ENCODE measurements at places on chromosomes 7 and 10.

GRCh38 chr7:91266689-91267090 lies 2.5 kb downstream of the FZD1 start:
- no peak for DNase-seq

DNA sequence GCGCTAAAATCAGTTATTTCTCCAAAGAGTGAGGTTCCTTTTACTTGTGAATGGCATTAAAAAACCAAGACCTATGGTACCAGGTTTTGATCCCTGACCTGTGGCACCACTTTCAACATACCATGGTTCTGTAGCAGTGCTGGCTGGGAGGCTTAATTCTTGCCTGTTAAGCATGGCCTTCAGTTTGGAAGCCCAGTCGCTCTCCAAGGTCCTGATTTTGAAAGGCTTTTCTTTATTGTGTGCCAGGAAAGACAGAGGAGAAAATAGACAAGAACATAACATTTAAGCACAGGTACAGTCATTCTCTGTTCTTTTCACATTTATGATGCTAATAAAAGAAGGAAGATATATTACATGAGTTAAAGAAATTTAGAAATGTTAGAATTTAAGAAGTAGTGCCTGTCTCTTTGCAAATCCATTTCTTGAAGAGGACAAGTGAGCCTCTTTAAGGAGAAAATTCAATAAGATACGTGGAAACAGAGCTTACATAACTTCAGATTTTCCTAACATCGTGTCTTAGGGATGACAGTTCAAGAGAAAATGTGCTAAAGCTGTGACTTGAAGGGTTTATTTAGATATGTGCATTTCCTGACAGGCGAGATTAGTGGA lies 357.6 kb downstream of the DPP6 start:
- DNase-seq = peak; percentile 6

- no peak for DNase-seq
Measured at GRCh38 chr10:65765006-65765541, 1160.8 kb upstream of the LRRTM3 start.

- no peak for DNase-seq
Measured at GRCh38 chr7:21771906-21772610, 173.6 kb downstream of the CDCA7L start.

DNA sequence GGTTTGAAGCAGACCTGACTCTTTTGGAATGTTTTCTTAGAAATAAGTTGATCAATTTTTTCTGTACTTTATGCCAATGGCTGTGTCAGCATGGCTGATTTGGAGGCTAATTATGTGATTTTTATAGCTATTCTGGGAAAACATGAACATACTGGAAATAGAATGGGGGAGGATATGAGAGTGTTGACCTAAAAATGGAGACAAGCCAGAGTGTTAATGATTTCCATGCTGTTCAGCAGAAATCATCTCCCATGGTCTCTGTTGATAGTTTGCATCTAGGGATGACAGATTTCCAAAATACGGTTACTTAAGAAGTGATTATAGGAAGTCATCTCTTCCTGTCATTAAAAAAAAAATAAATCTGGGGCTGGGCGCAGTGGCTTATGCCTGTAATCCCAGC lies 32.7 kb upstream of the DMTF1 start:
- DNase-seq = no peak

DNA sequence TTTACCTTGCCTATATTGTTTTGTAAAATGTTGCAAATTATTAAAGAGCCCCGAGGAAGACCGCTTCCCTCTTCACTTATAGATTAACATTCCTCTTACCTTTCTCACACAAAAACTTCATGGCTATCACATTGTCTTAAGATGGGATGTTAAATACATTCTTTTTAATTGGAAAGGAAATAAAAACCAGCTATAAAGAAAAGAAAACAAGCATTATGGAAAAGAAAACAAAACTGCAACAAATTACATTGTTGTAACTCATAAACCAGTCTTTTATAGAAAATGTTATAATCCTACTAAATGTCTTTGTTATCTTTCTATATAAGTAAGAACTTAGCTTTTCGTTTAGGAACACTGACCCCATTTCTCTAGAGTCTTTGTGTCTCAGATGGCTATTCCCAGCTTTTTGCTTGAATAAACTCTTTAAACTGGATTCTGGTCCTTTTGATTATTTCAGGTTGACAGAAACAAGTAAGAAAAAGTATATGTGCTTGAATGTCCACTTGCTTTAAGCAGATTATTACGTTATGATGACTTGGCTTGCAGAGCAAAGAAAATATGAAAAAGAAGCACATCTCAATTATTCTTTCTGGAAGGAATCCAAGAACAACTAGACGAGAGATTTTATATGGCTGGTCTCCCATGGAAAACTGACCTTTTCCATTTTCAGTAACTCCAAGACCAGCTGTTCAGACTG lies 128.2 kb downstream of the AKR1D1 start:
- no peak for DNase-seq

- peak; percentile 85 for DNase-seq
Measured at GRCh38 chr10:23067939-23068775, 27.2 kb upstream of the MSRB2 start.

- no peak for DNase-seq
Measured at GRCh38 chr7:69285854-69286253, 312.4 kb upstream of the AUTS2 start.

DNA sequence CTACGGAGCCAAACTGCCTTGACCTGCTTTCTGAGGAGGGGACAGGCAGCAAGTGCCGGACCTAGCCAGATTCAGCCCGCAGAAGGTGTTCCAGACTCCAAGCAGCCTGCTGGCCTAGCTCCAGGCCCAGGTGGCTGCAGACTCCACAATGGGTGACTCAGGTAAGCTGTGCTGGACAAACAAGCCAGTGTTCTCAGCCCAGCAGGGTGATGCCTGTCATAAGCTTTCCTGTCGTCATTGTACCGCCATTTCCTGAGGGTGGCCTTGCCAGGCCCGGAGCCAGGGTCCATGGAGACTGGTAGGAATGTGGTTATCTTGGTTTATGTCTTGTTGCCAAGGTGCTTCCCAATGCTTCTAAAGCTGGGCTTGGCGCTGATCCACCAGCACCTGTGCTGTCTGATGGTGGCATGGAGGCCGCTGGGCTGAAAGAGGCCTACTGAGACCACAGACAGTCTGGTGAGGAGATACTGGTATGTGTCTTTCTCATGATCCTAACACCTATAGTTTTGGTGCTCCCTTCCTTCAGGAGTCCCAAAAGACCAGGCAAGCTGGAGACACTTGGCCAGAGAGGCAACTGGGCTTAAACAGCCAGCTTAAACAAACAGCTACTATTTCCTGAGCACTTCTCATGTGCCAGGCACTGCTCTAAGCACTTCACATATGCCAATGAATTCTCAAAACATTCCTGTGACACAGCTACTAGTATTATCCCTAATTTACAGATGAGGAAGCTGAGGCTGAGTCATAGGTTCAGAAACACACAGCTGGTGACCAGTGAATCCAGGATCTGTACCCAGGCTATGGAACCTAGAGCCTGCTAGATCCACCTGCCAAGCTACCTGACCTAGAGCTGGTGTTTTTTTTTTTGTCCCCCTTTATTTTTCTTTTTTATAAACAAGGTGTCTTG lies 42.0 kb downstream of the ZC3HC1 start:
- DNase-seq = no peak

DNA sequence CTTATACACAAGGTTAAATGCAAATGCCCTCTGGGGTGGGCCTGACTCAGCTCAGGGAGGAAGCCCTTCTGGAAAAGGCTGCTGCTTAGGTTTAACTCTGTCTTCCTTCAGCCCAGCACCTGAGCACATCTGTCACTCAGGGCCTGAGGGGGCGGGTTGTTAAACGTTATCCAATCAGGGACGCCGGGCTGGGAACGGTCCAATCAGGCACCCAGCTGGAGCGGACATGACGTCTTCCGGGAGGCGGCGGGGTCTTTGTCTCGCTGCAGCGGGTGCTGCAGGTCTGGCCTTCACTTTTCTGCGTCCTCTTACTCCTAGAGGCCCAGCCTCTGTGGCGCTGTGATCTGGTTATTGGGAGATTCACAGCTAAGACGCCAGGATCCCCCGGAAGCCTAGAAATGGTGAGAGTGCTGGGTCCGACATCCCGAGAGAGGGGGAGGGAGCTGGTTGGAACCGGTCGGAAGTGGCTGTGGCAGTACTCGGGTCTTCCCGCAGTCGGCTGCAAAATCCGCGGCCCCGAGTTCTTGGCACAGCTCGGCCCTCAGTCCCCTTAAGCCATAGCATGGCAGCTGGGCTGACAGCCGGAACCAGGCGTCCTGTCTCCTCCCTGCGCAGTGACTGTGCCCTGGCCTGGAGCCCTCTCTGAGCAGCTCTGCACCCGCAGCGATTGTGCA lies at the start of gene ZNF138:
Gene ZNF138, plus strand, starts transcription at position 258 of the 674 bp plus-strand sequence. Its CDS starts 141 bp downstream, at position 399.
- DNase-seq = peak; percentile 97

- no peak for DNase-seq
Measured at GRCh38 chr10:73813333-73813732, 1.9 kb upstream of the NDST2 start.

GRCh38 chr10:5428133-5428532 lies 15.8 kb downstream of the NET1 start:
- no peak for DNase-seq

- DNase-seq = peak; percentile 24
Measured at GRCh38 chr7:79272066-79272669, 181.3 kb downstream of the MAGI2 start.

GRCh38 chr7:108347616-108348015 lies 108.6 kb downstream of the NRCAM start:
- no peak for DNase-seq

- peak; percentile 29 for DNase-seq
Measured at GRCh38 chr7:117564080-117564479, 84.3 kb downstream of the CFTR start.

GRCh38 chr10:129063877-129064276 lies 403.2 kb upstream of the MGMT start:
- no peak for DNase-seq

DNA sequence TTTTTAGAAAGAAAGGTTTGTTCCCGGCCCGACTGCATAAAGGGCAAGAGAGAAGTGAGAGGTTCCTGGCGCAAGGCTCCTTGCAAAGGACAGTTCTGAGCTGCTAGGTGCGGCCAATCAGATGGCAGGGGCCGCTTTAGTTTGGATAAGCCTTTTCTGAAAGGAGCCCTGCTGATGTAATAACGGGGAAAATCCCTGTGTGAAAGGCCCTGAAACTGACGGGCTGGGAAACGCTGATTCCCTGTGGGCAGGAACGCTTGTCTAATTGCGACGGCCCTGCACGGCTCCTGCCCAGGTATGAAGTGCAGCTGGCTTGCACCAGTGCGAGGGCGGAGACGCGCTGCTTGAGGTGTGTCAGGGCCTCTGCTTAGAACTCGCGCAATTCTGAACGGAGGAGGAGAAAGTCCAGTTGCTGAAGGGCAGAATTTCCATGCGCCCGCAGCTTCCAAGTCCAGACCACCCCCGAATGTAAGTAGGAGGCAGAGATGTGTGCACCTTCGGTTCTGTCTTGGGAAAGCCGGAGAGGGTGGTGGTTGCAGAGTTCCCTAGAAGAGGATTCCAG lies 30.5 kb downstream of the TACC2 start:
- DNase-seq = no peak

- no peak for DNase-seq
Measured at GRCh38 chr7:90923541-90923997, 327.4 kb downstream of the CDK14 start.

DNA sequence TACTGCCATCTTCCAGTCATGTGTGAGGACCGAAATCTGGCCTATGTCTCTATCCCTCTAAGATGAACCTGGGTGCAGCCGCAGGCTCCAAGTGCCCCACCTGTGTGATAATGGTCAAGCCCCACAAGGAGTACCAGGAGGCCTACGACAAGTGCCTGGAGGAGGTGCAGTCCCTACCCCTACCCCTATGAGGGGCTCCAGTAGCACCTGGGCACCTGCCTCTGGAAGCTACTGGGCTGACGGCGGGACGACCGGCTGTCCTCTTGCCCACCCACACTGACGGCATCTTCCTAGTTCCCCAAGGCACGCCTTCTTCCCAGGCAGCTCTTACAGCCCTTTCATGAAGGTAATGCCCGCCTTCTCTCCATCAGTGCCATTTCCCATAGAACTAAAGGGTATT lies 47.4 kb downstream of the HOXA1 start:
- no peak for DNase-seq

DNA sequence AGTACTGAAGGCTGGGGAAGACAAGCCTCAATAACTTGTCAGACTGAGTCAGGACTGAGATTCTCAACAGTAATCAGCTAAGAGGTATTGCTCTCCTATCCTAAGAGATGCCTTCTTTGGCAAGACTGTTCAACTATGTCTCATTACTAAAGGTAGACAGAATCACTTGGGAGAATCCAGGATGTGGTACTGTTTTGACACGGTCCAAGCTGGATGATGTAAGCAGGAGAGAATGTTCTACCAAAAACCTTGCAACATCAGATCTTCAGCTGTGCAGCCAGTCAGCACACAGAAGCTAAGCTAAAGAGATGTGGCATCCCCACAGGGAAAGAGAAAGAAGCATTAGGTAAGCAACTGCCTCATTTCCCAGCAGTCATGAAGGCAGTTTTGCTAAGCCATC lies 391.4 kb downstream of the NRG3 start:
- DNase-seq = no peak

DNA sequence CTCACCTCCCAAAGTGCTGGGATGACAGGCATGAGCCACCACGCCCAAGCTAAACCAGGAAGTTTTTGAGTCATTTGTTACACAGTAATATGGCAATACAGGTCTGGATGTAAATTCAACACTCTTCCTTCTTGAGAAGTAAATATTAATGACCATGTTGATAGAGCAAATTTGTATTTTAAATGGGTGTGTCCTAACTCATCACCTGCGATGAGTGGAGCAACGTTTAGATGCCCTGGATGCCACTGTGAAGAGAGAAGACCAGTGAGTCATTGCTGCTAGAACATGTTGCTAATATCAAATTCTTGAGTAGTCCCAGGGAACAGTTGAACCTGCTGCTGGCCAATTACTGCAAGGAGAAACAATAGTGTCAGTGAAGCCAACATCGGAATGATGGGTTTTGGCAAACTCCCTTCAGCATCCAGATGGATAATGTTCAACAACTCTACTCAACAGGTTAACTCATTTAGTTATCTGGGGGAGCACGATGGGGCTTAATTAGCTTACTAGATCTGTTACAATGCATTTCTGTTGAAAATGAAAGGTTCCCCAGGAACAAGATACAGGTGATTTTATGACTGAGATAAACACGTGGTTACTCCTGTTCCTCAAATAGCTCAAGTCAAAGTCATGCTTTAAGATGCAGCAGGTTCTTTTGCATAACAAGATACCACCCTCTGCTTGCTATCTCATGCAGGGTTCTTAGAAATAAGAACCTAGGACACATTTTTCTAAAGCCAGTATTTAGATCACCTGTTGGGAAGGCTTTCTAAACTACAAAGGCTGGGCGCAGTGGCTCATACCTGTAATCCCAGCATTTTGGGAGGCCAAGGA lies 146.8 kb downstream of the CALN1 start:
- DNase-seq = no peak

DNA sequence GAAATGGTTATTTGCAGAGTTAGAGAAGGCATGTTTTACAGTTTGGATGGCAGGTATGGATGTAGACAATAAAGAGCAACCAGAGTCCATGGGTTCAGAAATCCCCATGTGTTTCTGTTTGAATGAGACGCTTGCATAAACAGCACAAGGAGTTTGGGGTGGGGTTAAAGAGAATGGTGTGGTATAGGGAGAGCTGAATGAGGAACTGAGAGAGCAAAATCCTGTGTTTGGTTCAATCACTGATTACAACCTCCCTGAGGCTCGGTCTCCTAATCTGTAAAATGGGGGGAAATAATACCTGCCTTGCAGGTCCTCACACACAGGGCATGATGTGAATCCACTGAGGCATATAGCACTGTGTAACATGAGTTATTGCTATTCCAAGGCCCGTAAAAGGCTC lies 23.7 kb downstream of the CAV1 start:
- peak; percentile 63 for DNase-seq

- DNase-seq = no peak
Measured at GRCh38 chr10:102163342-102163989, 11.3 kb downstream of the NOLC1 start.

GRCh38 chr7:154364170-154364569 lies 312.0 kb downstream of the DPP6 start:
- DNase-seq = no peak

- DNase-seq = peak; percentile 75
Measured at GRCh38 chr7:4610768-4611467, 71.2 kb upstream of the FOXK1 start.
